ENCODE measurements at places on chromosomes 4 and X. TPM values are rescaled to one million over a fixed set of nuclear protein-coding genes. Genes with fewer than 3 reads are reported as not detected.

- no peak for DNase-seq
Observed at GRCh38 chr4:5827108-5828004, 65.5 kb downstream of the CRMP1 start.

The TMSB15A gene
- 17.2 TPM for polyA plus RNA-seq

The IQCM gene
- not detected for polyA plus RNA-seq

GRCh38 chrX:133574716-133575115 lies 159.4 kb upstream of the GPC4 start:
- no peak for DNase-seq

DNA sequence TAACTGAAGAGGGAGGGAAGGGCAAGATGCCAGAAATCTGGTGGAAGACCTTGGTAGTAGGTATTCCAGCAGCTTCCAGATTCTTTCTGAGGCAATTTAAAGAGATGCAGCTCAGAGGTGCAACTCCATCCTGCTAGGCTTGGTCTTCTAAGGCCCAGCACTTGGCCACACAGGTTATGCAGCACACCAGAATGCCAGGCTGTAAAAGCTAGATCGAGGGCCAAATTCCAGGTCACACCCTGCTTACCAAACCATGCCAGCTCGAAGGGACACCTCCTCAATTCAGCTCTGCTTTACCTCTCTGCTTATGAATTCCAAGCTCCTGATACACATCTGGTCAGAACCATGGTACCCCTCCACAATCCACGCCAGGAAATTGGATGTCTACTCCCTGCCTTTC lies 19.8 kb upstream of the ATXN3L start:
- DNase-seq: no peak

DNA sequence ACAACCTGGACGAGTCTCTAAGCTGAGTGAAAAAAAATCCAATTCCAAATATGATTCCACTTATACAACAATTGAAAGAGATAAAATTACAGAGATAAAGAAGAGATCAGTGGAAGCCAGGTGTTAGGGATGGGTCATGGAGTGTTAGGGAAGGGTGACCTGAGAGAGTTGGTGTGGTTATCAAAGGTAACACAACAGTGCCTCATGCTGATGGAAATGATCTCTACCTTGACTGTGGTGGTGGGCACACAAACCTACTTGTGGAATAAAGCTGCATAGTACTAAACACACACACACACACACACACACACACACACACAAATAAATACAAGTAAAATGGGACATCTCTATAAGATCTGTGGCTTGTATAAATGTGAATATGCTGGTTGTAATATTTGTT lies 26.0 kb downstream of the BEND2 start:
- no peak for DNase-seq

DNA sequence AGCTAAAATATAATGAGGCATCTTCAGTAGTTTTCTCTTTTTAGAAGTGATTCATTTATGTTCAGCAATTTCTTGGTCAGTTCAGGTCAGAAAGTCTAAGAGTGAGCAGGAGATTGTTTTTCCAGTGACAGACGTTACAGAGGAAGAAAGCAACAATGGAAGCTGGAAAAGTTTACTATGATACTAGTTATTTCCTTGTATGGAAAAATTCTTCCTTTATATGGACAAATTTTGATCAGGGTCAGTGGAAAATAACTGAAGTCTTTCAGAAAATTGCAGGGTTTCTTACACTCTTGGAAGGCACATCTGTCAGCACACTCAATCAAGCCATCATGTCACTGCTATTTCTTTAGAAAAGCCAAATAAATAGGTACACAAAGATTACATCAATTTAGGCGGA lies 1120.7 kb downstream of the FAT4 start:
- no peak for DNase-seq

GRCh38 chrX:2492531-2493218 lies 8.1 kb downstream of the DHRSX start:
- DNase-seq: no peak

The DGKQ gene
- 11.5 TPM for polyA plus RNA-seq

DNA sequence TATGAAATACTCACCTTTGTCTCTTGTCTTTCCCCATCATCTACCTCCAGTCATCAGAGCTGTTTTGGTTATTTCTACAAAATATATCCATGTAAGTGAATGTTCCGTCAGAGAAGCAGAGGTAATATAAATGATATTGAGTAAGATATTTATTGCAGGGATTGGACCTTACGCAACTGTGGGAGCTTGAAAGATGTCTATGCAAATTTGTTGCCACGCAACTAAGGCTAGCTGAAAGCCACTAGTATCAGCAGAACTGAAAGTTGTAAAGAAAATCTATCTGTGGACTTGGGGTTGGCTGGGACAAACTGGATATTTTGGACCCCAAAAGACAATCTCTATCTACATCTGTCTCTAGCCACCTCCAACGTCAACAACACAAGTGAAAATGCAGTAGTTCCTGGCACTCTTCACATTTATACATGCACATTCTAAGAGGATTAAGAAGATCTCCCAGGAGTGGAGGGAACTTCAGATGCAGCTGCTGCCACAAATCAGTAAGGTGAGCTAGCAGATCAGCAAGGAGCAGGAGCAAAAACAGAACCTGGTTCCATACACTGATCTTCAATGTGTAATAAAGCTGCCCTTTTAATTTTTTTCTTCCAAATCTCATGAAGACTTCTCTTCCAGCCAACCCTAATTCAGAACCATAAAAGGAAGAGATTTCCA lies 8.5 kb upstream of the CCSER1 start:
- DNase-seq: no peak

DNA sequence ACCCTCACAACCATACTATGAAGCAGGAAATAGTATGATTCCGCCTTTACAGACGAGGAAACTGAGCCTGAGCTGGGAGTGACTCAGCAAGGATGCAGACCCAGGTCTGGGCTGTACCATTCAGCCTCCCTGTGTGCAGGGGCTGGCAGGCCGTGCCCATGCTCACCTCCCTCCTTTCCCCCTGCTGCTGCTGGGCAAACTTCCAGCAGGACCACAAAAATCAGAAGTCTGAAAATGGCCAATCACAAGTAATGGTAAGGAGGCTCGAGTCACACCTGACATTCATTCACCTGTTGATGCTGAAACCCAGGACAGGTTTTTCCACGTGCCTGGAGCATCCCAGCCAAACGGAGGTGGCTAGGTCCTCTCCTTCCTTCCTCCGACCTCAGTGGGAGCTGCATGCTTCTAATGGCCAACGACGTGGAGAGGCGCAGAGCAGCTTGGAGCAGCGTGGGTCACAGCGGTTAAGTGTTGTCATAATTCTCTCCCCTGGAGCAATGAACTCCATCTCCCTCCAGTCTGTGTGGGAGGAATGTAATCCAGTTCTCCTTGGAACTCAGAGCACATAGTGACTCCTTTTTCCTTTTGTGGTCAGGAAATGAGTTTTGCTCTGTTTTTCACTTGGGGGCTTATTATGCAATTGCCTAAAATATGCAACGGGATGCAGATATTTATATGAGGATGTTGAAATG lies 371.7 kb downstream of the BCOR start:
- DNase-seq: peak; percentile 24

The MXD4 gene
- polyA plus RNA-seq: 38.6 TPM

The EFNB1 gene
- 7.5 TPM for polyA plus RNA-seq

GRCh38 chr4:112604589-112604988 lies 32.1 kb downstream of the ZGRF1 start:
- peak; percentile 62 for DNase-seq

- no peak for DNase-seq
Observed at GRCh38 chr4:48450740-48451139, 32.4 kb upstream of the SLC10A4 start.

DNA sequence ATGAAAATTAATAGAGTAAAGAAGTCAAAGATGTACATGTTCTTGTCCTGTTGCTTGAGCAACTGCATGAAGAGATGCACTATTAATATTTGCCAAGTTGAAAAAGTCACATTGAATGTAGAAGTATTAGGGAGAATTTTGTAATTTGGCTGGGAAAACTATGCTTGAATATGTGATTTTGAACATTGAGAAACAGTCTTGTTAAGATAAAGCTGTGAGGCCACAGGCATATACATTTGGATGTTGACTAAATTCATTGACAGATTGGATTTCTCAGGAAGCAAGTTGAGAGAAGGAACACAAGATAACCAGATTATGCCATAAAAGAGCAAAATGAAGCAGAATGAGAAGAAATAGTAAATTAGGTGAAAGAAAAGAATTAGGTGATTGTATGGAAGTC lies 1777.5 kb upstream of the PCDH7 start:
- DNase-seq: no peak

GRCh38 chr4:114021451-114021850 lies 42.0 kb upstream of the ARSJ start:
- DNase-seq: no peak

DNA sequence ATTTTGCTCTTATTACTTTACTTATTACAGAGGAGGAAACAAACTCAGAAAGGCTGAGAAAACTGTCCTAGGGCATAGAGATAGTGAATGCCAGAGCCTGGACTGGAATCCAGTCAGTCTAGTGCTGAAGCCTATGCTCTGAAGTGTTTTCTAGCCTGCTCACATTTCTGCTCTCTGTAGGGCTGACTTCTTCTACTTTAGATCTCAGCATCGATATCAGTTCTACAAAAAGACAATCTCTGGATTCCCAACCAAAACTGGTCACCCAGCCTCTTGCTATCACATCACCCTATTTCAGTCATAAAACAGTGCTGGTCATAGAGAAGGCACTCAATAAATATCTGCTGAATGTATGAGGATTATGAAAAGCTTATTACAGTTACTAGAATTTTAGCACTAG lies 87.2 kb downstream of the FAM13A start:
- no peak for DNase-seq

DNA sequence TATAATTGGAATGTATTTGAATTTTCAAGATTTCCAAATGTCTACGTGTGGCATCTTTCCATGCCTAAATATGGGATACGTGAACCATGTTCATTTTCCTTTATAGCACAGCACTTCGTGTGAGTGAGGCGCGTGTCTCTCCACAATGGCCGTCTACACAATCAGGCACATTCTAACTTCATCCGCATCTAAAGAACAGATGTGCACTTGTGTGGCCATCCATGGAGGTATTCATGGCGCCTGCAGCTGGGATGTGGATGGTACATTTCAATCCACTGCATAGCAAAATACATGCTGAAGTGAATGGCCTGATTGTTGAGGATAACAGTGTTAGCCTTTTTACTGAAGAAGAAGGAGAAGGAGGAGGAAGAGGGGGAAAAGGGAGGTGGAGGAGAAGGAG lies 34.5 kb upstream of the TRIM2 start:
- DNase-seq: no peak

DNA sequence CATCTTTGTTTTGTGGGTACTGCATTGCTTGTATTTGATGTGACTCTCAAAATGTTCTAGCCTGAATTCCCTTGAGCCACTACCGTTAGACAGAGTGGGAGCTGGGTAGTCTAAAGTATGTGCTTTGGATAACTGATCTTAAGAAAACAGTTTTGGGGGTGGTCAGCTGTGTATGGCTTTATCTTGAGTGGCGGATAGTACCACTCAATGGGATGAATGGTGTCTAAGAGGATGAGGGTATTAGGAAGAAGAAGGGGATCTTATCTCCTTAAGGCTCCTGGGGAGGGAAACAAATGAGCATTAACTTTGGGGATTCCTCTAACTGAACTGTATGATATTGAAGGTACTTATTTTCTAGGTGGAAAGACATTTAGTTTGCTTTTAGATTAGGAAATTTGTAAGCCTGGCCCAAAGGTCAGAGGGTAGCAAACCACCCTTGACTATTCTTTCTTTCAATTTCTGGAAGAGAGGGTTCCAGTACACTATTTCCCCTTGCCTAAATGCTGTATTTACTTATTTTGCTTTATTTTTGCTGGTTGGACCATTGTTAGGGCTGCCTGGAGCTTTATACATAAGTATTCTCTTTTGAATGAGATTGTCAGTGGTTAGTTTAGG lies 11.3 kb downstream of the BMP2K start:
- no peak for DNase-seq

The ATP2B3 gene
- 0.18 TPM for polyA plus RNA-seq

The FAM236C gene
- polyA plus RNA-seq: not detected

The LNX1 gene
- polyA plus RNA-seq: 0.19 TPM

- no peak for DNase-seq
Observed at GRCh38 chrX:133175605-133176004, 42.5 kb downstream of the TFDP3 start.

DNA sequence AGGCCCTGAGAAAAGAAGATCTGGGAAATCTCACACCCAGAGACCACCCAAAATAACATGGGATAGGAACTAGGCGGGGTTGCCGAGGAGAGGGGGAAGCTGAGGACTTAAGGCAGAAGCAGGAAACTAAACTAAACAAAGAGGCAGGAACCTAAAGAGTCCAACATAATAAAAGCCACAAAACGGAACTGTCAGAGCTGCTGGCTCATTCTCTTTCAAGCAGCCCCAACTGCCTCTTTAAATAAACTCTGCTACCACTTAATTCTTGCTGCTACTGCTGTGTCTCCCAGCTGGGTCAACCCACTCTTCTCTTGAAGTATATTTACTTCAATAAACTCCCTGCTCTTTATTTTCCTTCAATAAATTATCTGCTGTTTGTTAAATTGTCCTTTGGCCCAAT lies 44.5 kb downstream of the MAGEB16 start:
- no peak for DNase-seq

- DNase-seq: peak; percentile 54
Observed at GRCh38 chr4:113049421-113050370, at the start of gene ANK2. Gene ANK2 (plus strand): TSS chr4:113049653. CDS start chr4:113049729, 76 bp downstream.

The ARL9 gene
- not detected for polyA plus RNA-seq

- DNase-seq: no peak
Observed at GRCh38 chrX:39580043-39580442, 517.7 kb downstream of the BCOR start.

GRCh38 chr4:15188605-15189539 lies 186.6 kb downstream of the CPEB2 start:
- DNase-seq: no peak

The TCEAL4 gene
- 39.1 TPM for polyA plus RNA-seq

The GAGE12H gene
- not detected for polyA plus RNA-seq

The TLR7 gene
- polyA plus RNA-seq: not detected

DNA sequence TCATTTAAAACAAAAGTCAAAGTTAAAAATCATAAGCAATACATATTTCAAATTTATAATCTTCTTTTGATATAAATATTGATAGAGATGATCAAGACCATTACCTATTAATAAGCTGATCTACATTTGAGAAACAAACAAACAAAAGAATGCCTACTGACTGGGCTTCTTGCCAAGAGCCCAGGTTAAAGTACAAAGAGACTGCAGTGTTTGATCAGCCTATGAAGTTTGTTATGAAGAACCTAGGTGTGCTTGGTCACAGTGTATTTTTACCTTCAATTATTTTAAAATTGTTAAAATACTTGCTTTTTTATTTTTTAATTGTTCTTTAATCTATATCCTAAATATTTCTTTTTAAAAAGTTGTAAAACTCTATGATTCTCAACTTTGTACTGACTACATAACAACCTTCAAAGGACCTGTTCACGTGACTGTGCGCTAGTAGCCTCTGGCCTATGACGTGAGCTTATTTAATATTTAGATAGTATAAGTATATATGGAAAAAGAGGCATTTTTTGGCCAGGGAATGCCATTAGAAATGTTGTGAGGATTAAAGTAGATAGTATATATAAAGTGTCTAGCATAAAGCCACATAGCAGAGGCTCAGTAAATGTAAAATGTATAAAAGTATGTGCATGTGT lies 11.4 kb upstream of the SLC39A8 start:
- DNase-seq: no peak

The GPRASP2 gene
- polyA plus RNA-seq: 12.3 TPM

The SHROOM3 gene
- polyA plus RNA-seq: 5.6 TPM

Data from SK-N-SH (cell line).